ENCODE measurements at places on chromosomes 4 and X.

DNA sequence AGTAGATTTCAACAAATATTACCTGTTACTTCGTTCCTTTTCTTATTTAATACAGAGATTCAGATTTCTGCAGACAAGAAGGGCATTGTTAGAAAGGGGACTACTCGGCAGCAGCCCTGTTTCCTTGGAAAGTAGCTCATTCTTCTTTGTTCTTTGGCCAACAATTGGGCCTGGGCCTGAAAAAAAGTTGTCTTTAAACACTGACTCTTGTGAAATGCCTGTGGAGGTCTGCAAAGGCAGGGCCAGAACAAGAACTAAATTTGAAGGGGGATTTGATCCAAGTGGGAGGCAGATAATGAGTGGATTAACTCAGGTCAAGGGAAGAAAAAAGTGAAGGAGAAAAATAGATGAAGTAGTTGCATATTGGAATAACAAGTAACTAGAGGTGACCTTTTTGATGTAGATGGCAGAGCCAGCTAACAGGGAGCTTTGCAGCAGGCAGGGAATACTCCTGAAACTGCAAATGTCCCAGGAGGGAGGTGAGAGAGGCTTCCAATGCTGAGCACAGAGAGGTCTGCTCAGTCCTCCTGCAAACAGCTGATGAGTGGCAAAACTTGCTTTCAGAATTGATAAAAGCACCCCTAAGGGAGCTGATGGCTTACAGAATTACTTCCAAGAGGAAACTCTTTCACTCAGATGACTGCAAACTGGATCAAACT lies 393.2 kb upstream of the HS3ST1 start:
- DNase-seq = no peak

DNA sequence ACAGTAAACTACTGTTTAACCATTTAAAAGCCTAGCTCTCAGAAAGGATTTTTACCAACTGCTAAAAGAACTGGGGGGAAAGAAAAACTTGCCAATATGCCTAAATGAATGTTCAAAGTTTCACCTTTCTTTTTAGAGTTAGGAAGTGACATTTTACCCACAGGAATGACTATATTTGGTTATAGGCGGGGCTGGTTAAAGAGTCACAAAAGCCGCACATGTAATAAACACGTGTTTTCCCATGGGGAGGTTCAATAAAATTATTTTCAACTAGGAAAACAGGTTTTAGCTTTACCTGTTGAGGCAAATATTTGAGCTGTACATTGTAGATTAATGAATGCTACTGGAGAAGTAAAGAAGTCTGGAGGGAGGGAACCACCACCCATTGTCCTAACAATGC lies 41.6 kb upstream of the UGDH start:
- no peak for DNase-seq

DNA sequence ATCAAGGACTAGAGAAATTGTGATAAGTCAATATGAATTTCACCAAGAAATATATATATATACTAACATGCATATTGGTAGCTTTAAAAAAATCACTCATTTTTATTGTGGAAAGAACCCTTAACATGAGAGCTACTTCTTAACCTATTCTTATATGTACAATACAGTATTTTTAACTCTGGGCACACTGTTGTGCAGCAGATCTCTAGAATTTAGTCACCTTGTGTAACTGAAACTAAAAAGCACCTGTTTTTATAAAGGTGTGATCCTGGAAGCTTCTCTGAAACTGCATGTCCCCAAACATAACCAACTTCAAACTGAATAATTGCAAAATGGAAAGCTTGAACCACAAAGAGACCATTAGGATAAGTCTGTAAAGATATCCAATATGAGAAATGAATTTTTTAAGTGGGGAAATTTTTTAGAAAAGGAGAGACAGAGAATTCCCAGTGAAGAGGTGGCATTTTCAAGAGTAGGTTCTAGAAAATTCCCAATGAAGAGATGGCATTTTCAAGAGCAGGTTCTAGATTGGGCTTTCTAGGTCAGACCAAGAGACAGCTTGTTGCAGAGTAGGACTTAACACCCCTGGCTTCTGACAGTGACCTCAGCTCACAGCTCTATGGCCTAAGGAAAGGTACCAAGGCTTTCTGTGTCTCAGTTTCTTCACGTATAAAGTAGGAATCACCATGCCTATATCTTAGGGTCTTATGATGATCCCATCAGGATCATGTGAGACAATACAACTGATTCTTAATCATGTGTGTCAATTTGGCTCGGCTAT lies 22.0 kb upstream of the PPARGC1A start:
- DNase-seq = no peak

DNA sequence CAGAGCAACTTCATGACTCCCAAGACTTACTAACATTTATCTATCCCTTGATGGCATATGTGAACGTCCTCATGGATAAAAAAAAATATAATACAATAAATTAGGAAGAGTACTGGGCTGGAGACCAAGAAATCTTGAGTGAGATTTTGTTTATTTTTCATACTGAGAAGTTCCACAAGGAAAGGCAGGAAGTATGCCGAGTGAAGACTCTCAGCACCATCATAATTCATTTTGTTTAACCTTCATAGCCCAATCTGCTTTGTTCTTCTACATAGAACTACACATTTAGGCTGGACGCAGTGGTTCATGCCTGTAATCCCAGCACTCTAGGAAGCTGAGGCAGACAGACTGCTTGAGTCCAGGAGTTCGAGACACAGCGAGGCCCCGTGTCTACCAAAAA lies 198.3 kb downstream of the NSUN7 start:
- DNase-seq = no peak

GRCh38 chr4:156971165-156971675 lies 379 bp downstream of the PDGFC start:
- DNase-seq = no peak

GRCh38 chr4:84502333-84502954 lies 3.4 kb upstream of the NKX6-1 start:
- DNase-seq = no peak

DNA sequence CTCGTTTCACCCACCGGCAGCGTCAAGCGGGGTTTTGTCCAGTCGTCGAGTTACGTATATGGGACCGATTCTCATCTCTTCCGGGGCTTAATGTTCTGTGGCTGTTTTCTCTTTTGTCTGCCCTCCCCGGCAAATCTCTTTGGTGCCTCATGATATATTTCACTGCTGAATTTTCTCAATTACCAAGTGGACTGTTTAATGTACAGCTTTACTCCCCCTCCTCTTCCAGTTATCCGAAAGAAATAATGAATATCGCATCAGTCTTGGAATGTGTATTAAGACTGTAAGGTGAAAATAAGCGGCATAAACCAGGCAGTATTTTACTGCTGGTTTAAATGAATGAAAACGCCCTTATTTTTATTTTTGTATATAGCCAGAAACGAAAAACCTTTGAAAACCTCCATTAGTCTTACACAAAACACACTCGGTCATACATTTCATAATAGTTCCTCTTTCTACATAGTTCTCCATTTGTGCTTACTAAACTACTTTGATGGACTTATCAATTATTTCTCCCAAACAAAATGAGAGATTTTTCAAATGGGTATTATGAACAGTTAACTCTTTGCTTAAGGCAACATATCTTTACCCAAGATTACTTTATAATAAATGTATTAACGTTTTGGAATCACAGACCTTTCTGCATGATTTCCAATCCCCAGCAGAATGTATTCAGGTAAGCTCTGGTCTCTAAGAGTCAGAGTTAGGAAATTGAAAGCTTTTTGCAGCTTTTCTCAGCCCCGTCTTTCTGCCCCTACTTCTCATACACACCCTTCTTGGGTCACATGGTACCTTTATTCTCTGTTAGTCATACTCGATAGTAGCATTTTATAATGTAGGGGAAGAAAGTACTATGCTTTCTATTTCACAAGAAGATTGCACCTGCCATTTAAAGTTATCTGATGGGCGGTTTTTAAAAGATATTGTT lies 979 bp downstream of the RP2 start:
- DNase-seq = peak; percentile 41

- no peak for DNase-seq
Observed at GRCh38 chr4:106421441-106422296, 53.1 kb upstream of the GIMD1 start.

GRCh38 chrX:53594354-53594753 lies 92.2 kb downstream of the HUWE1 start:
- peak; percentile 10 for DNase-seq

GRCh38 chrX:123764967-123765871 lies 32.4 kb upstream of the THOC2 start:
- peak; percentile 80 for DNase-seq

Measured in fibroblast of mammary gland (primary cell).